ENCODE measurements at places on chromosomes 6 and 20.

GRCh38 chr6:117976030-117976651 is 69.1 kb downstream of the SLC35F1 start:
- DNase-seq, result no peak

GRCh38 chr20:59790346-59790745 is 143.1 kb downstream of the SYCP2 start:
- no peak for DNase-seq

GRCh38 chr6:141475259-141475658 is 657.5 kb upstream of the GJE1 start:
- no peak for DNase-seq

DNA sequence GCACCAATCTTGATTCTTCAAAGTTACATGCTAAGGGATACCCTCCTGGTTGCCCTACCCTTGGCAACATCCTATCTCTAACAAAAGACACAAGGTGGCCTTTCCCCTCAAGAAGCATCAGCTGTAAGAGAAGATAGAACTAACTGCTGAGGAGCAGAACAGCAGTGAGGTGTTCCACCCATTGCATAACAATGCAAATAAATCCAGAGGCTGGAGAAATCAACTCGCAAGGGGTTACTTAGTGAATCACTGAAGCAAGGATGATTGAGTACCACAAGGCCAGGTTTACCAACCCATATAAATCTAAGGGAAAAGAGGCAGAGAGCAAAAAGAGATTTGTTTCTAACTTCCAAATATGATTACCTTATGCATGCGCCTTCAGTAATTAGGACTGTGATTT is 36.7 kb downstream of the F13A1 start:
- DNase-seq, result no peak
